ENCODE measurements at places on chromosomes 11 and 22.

GRCh38 chr11:74710281-74710938 lies 20.8 kb downstream of the CHRDL2 start:
- DNase-seq: no peak

DNA sequence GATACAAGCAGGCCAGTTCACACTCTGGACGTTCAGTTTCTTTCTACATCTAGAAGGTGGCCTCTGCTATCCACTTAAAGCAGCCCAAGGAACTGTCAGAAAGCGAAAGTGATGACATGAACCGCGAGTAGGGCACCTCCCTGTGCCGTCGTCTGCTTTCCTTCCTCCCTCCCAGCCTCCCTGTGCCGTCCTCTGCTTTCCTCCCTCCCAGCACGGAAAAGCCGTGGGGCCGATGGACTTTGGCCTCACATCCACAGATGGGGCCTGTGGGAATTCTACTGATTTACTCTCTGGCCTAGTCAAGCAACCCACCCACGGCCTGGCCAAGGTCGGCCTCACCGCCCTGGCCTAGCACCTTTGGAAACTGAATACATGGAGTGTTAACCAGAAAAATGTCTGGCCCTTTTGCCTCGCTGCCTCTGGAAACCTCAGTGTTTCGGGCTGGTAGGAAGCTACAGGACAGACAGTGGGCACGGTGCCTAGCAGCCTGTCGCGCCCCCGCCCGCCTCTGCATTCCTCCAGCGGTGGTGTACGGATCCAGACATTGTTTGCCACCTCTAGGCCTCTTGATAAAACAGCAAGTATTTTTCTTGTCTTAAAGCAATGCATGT lies 14.2 kb downstream of the PEX26 start:
- DNase-seq: no peak

DNA sequence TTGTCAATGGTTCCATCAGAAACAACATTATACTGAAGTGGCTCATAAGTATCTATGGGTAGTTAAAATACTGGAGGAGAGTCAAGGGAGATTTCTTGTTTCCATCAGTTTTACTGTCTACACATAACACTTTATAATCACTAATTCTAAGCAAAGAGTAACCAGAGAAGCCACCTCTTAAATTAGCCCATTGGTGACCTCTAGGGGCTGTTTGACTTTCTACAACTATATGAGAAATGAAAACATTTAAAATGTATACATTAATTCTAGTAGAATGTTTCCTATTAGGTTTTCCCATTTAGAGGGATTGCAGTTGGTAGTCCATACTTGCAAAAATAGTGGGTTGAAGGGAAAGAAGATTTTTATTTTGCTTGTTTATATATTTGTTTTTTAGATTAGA lies 504.3 kb downstream of the FAM181B start:
- peak; percentile 4 for DNase-seq

- DNase-seq: peak; percentile 48
Observed at GRCh38 chr11:94130298-94131046, 1.8 kb downstream of the PANX1 start.

- DNase-seq: no peak
Observed at GRCh38 chr11:11261629-11262028, 91.4 kb downstream of the CSNK2A3 start.

DNA sequence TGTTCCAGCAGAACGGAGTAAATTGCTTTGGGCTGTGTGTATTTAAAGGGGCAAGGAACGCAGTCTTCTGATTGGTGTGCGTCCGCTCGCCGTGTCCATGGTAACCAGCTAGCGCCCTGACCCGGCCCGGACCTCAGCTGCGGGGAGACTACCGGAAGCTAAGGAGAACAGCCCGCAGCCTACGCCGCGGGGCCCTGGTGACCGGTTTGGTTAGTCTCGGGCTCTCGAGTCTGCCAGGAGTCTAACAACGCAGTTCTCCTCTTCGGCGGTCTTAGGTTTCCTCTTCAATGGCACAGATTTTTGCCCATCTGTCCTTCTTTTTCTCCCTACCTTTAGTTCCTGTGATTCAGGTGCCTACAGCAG lies 3.5 kb upstream of the OR56A3 start:
- no peak for DNase-seq

GRCh38 chr11:108768370-108768769 lies 103.5 kb downstream of the DDX10 start:
- DNase-seq: no peak
